Stimulated activated CD4-positive, alpha-beta T cell treated with anti-CD3 and anti-CD28 coated beads, Interleukin-1b, Interleukin-23, amount 100 ng/mL, for 1 hour (primary cell): ENCODE measurements at places on chromosomes 11 and 22.

- no peak for DNase-seq
Observed at GRCh38 chr11:77446911-77447629, 26.8 kb downstream of the PAK1 start.

- no peak for DNase-seq
Observed at GRCh38 chr22:23192558-23192957, 12.2 kb downstream of the BCR start.

- no peak for DNase-seq
Observed at GRCh38 chr11:76850815-76851214, 9.9 kb upstream of the ACER3 start.

GRCh38 chr11:8059571-8060011 lies 21.4 kb upstream of the TUB start:
- no peak for DNase-seq

DNA sequence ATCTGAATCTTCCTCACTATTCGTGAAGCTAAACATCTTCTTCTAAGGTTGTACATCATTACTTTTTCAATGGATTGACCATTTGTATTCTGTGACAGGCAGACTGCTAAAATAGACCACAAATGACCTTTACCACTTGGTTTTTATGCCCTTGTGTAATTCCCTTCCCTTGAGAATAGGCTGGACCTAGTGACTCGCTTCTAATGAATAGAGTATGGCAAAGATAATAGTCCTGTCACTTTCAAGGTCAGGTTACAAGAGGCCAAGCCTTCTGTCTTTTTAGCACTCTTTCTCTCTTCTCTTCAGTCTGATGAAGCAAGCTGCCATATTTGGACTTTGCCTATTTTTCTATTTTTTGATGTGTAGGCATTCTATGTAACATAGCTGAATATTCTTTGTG lies 492.9 kb downstream of the SOX6 start:
- no peak for DNase-seq

GRCh38 chr11:33256813-33257159 lies 395 bp upstream of the HIPK3 start:
- DNase-seq, result no peak

DNA sequence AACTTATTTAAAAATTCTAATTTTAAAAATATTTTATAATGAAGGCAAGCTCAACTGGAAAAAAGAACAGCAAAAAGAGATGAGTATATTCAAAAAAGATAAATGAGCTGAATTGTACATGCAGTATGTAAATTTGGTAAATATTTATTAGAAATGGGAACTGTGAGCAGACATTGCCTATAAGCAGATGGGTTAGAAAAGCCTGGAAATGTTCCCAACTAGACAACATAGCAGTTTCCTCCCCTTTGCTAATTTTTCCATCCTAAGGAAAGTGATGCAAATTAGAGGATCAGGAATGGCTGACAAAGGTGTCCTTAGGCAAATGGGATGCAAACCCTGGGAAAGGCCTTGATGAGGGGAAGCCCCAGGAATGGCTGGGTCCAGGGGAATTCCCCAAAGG lies 37.2 kb downstream of the TP53I11 start:
- DNase-seq, result no peak

- DNase-seq, result no peak
Observed at GRCh38 chr11:16184588-16184987, 171.8 kb downstream of the SOX6 start.
